ENCODE measurements at places on chromosomes 11 and 22.
A peak's percentile ranks its signal among the peaks of the same experiment; 100 is the strongest.

GRCh38 chr22:44697423-44698141 lies 4.4 kb upstream of the PRR5 start:
- DNase-seq: peak; percentile 48

- no peak for DNase-seq
Observed at GRCh38 chr22:50633086-50633485, 5.1 kb upstream of the ARSA start.

- DNase-seq: no peak
Observed at GRCh38 chr11:80593648-80594374, 1153.0 kb upstream of the TENM4 start.

GRCh38 chr11:42544726-42545125 lies 767.1 kb upstream of the API5 start:
- no peak for DNase-seq

GRCh38 chr11:116986521-116987105 lies 111.6 kb downstream of the SIK3 start:
- peak; percentile 38 for DNase-seq

- no peak for DNase-seq
Observed at GRCh38 chr11:124183068-124183467, at the start of gene OR10D3. Gene OR10D3 (plus strand): TSS chr11:124183345. CDS start chr11:124185270, 1,925 bp downstream.

DNA sequence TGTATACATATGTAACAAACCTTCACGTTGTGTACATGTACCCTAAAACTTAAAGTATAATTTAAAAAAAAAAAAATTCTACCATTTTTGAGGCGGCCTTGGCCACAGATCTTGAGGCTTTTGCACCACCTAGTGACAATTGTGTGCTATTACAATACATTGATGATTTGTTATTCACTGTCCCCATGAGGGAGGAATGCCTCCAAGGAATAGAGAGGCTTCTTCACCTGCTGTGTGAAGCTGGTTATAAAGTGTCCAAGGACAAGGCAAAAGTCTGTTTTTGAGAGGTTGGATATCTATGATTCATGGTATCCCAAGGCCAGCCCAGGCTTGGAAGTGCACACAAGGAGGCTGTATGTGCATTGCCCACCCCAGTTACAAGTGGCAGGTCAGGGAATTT lies 30.7 kb downstream of the SLC22A25 start:
- DNase-seq: no peak

GRCh38 chr11:87306262-87306851 lies 268.6 kb downstream of the TMEM135 start:
- DNase-seq: no peak

DNA sequence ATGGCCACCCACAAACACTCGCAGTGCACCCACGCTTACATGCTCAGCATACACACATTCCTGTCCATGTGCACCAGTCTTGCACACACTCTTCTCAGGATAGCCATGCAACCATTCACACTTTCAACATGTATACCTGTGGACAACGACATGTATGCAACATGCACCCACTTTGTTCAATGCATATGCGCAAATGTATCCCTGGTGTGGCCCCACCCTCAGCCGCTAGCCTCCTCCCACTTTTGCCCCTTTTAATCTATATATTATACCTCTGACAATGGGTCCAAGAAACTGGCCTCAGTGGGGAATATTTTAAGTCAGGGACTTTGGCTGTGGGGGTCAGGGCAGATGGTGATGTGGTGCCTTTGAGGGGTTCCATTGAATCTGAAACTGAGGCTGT lies 963 bp downstream of the INSC start:
- DNase-seq: no peak

DNA sequence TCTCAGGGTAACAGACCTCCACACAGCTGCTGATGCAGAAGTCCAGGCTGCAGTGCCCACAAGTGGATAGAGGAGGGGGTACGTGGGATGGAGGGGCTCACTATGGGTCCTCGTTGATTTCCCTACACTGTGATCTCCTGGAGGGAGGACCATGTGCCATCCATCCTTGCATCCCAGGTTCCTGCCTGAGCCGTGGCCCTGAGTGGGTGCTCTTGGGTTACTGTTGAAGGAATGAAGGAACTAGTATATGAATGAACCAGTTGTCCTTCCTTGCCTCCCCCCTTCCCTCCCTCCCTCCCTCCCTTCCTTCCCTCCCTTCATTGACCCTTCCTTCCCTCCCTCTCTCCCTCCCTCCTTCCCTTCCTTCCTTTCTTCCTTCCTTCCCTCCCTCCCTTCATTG lies 15.4 kb downstream of the APOBEC3B start:
- DNase-seq: no peak

GRCh38 chr11:104529906-104530305 lies 366.0 kb upstream of the PDGFD start:
- DNase-seq: no peak

- no peak for DNase-seq
Observed at GRCh38 chr22:42969348-42969975, 45.5 kb downstream of the PACSIN2 start.

- no peak for DNase-seq
Observed at GRCh38 chr11:119666463-119667131, 62.4 kb downstream of the NECTIN1 start.

- no peak for DNase-seq
Observed at GRCh38 chr11:130677486-130678153, 229.2 kb downstream of the ADAMTS15 start.

GRCh38 chr11:125167292-125167953 lies 2.9 kb downstream of the PKNOX2 start:
- no peak for DNase-seq

GRCh38 chr11:32425761-32426160 lies 9.6 kb downstream of the WT1 start:
- no peak for DNase-seq

DNA sequence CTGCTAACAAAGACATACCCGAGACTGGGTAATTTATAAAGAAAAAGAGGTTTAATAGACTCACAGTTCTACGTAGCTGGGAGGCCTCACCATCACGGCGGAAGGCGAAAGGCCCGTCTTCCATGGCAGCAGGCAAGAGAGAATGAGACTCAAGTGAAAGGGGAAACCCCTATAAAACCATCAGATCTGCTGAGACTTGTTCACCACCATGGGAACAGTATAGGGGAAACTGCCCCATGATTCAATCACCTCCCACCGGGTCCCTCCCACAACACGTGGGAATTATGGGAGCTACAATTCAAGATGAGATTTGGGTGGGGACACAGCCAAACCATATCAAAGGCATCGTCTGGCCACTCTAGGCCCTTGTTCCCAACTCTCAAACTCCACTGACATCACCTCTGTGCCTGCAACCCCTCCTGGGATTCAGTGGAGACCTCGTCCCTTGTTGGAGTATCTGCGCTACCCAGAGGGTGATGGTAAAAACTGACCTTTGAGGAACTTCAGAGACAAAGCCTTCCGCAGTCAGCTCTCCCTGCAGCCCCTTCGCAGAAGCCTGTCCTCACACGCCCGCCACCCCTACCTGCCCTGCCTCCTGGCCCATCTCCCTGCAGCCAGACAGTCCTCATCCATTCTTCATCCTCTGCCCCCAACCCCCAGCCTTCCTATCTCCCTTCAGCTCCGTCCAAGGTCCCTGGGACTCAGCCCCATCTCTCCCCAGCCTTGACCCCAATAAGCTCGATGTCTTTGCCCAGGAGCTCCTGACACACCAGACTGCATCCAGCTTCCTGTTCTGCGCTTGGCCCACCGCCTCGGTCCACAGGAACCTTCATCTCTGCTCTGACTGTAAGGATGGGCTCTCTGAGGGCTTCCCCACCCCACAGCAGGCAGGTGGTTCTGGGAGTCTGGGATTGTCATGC lies 15.8 kb downstream of the CCND1 start:
- no peak for DNase-seq

DNA sequence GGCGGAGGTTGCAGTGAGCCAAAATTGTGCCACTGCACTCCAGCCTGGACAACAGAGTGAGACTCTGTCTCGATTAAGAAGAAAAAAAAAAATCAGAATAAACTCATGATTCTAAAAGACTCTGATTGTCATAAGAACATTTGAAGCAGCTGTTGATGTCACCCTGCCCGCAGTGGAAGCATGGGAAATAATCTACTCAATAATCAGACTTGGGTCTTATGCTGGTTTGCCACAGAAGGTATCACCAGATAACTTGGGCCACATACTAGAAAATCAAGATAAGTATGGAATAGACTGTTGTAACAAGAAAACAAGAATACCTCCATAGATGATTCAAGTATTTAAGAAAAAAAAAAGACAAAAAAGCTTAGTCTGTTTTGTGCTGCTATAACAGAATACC lies 8.2 kb downstream of the CAVIN3 start:
- DNase-seq: no peak

- no peak for DNase-seq
Observed at GRCh38 chr11:97502201-97502600, 1112.4 kb downstream of the JRKL start.

- DNase-seq: no peak
Observed at GRCh38 chr11:2459796-2460531, 15.2 kb downstream of the KCNQ1 start.

DNA sequence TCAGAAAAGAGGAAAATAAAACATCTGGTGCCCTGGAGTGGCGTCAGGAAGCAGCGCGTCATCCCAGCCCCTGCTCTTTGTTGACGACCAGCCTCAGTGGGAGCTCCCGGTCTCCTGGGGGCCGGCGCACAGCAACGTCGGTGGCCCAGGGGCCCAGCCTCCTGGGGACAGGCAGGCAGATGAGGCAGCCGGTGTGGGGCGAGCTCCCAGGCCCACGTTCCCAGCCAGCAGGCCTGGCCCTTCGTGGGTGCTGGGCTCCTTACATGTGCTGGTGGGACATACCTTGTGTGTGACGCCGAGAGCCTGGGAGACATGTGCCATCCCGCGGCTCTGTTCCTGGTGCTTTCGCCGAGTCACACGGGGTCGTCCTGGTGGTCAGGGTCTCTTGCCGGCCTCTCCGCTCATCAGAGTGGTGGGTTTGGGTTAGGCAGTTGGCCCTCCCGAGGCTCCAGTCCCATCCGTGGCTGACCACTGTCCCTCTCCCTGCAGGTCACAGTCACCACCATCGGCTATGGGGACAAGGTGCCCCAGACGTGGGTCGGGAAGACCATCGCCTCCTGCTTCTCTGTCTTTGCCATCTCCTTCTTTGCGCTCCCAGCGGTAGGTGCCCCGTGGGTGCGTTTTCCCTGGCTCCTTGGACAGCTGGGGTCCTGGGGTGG lies 116.7 kb downstream of the KCNQ1OT1 start:
- no peak for DNase-seq

GRCh38 chr22:24497841-24498258 lies 2.7 kb downstream of the UPB1 start:
- DNase-seq: no peak

DNA sequence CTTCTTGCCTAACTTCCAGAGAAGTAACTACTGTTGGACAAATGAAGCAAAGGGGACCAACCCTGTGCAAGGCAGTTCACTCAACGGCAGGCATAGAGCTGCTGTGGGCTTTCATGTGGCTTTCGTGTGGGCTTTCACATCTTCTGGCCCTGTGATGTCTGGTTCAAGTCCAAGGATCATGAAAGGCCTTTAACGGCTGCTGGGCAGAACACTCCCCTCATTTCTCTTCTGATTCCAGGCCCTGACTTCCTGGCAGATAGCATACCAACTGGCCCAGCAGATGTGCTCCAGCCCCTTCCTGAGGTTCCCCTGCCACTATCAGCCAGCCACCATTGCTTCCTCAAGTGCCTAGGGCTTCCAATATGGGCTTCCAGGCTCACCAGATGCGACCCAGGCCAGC lies 28.7 kb upstream of the CTR9 start:
- no peak for DNase-seq

DNA sequence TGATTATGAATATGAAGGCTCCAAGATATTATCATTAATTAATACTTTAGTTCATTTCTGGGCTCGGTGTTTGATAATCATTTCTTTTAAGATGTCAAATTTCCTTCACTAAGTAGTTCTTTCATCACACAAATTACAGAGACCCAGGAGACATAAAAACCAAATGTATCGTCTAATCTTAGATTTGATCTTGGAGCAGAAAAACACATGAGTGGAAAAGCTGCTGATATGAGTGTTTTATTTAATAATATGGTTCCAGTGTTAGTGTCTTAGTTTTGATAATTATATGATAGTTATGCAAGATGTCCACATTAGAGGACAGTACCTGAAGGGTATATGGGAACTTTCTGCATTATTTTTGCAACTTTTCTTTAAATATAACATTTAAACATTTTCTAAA lies 494.5 kb upstream of the RAG2 start:
- DNase-seq: no peak

- DNase-seq: no peak
Observed at GRCh38 chr11:57776031-57776521, 14.5 kb downstream of the CTNND1 start.

DNA sequence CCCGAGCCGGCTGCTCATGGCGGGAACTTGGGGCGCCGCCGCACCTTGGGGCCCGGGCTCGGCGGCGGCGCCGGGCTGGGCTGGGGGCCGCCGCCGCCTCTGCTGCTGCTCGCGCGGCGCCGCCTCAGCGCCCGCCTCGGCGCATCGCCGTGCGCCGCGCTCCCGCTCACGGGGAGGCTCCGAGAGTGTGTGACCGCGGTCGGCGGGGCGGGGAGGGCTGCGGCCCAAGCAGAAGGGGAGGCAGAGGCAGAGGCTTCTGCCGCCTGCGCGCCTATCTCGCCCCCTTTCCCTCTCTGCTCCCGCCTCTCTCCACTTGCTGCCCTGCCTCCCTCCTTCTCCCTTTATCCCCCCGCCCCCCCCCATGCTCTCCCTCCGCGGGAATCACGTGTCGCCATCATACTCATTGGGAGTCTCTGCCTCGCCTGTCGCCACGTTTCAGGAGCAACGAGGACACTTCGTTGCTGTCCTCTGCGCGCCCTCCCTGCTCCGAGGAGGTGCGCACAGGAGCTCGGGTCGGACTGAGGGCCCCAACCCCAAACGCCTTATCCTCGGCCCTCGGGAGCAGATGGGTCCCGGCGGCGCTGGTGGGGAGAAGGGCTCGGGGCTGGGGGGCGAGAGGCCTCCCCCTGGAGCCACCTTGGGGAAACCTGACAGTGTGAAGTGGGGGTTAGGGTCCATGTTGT lies at the start of gene GUCY1A2:
TSS of gene GUCY1A2 (minus strand) at position 258 of the 683 bp plus-strand sequence. CDS start 421 bp downstream, outside the sequence.
- no peak for DNase-seq
